NCI-H82 (cell line): ENCODE measurements at places on chromosomes 12 and 14.

DNA sequence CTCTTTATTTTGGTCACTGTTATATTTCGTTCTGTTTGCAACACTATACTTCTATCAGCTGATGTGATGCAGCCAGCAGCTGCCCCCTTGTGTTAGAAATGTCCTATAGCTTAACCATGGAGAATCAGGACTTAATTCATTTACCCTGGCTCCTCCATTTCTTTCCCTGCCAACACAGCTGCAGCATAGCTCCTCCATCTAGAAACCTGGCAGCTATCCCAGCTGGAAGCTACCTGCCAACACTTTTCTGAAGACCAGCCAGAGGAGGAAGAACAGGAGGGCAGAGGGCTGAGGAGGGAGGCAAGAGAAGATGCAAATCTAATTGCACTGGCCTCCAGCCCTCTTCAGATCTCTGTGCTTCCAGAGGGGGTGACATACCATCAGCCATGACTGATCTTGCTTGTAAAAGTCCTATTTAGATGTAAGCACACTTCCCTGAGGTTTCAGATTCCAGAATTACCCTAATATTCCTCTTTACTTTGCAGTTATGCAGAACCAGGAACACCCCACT is 156.8 kb upstream of the TMEM260 start:
- peak; percentile 95 for DNase-seq

DNA sequence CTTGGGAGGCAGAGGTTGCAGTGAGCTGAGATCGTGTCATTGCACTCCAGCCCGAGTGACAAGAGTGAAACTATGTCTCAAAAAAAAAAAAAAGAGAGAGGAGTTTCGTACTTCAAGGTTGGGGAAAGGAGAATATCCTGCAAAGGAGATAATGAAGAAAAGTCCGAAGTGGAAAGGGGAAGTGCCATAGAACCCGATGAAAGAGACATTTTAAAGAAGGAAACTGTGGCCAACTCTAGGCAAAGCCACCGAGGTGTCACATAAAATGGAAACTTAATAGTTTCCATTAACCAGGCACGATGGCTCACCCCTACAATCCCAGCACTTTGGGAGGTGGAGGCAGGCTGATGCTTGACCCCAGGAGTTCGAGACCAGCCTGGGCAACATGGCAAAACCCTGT is 15.0 kb upstream of the LTBP2 start:
- DNase-seq: no peak

DNA sequence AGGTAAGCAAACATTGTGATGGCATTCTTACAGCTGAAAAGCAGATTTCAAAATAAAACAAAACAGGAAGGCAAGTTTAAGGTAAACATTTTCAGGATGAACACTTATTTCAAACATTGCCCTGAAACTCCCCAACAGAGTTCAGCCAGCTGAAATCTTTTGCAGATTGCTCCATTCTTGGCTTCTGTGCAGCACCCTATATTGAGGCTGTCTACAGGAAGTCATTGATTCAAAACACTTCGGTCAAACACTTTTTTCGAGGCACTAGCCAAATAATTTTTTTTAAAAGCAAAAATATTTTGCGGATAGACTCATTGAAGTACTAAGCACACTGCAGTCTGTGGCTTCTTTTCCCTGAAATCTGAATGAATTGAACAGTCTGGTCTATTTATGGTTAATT is 318.1 kb upstream of the PDE3A start:
- DNase-seq: no peak

DNA sequence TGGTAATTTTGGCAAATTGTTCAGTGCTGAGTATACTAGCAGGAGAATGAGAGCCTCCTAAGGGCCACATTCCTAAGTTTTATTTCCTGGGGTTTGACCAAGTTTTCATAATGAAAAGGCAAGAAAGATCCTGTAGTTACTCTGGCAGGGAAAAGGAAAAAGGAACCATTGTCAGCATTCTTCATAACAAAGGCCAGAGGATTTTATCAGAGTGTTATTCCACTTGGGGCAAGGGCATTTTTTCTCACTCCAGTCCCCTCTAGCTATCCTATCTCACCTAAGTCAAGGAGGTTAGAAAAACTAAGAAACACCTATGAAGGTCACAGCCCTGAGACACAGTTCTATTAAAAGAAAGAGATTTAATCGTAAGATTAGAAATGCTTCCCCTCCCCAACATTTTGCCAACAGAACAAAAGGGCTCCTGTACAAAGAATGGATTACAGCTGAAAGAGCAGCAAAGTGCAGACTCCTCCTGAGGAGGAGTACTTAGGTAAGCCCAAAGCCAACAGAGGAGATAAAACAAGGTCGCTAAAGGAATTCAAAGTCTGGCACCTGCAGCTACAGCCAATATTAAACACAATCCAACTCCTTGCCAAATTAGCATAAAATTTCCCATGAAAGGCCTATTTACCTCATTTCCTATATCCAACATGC is 162.4 kb downstream of the GALC start:
- DNase-seq: no peak

DNA sequence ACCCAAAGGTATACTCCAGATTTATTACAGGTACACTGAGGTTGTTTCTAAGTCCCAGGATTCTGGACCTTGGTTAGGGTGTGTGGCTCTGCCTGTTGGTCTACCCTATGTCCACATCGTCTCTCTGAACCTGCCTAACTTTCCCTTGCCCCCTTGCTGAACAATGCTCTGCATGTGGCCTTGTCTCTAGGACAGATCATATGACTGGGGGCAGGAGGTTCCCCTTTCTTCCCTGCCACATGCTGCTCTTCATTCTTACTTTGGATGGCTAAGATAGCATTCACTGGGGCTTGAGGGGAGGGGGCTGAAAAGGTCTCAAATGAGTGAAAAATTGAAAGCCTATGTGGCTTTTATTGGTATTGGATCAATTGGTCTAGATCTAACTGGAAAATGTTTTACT is 49.2 kb downstream of the MBIP start:
- DNase-seq: no peak

- no peak for DNase-seq
Observed at GRCh38 chr14:32654106-32654505, 284.6 kb upstream of the NPAS3 start.

- DNase-seq: peak; percentile 89
Observed at GRCh38 chr12:51823875-51824565, 24.5 kb downstream of the FIGNL2 start.

GRCh38 chr12:50633955-50634354 is 129.2 kb downstream of the DIP2B start:
- no peak for DNase-seq
